Suppressor macrophage treated with lipopolysaccharide for 1 hour (primary cell): ENCODE measurements at places on chromosomes 5 and 9.

GRCh38 chr5:144882739-144883283 is 712.1 kb downstream of the KCTD16 start:
- no peak for DNase-seq

DNA sequence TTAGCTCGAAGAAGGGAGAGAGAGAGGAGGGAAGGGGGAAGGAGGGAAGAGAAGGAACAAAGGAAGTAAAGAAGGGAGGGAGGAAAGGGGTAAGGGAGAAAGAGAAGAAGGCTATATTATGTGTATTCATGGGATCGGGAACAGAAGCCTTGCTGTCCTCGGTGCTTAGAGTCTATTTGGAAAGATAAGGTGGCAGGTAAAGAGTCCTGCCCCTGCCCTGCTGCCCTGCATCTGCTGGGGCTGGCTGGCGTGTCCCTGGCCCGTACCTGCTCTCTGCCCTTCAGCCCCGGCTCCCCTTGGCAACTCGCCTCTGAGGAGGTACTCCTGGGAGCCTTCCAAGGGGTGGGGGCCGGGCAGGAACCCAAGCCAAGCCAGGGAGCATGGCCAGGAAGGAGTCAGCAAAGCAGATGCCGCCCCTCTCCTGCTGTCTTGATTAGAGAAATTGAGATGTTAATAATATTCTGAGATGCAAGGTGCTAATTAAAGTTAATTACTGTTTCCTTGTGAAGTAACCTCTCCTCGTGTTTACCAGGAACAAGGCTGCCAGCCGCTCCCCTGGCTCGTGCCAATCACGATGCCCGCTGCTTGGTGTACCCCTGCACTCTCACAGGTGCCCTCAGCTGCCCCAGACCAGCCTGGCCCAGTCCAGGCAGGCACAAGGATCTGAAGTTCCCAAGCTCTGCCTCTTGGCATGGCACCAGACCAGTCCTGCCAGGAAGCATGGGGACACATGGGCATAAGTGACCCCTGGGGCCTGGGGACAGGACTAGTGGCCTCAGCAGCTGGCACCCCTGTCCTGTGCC is 36.6 kb downstream of the PCDH1 start:
- no peak for DNase-seq

GRCh38 chr9:136673088-136673974 is 10.6 kb downstream of the EGFL7 start:
- DNase-seq: no peak

- DNase-seq: no peak
These were observed 68.5 kb downstream of the ANGPTL2 start for GRCh38 chr9:127053960-127054359.

DNA sequence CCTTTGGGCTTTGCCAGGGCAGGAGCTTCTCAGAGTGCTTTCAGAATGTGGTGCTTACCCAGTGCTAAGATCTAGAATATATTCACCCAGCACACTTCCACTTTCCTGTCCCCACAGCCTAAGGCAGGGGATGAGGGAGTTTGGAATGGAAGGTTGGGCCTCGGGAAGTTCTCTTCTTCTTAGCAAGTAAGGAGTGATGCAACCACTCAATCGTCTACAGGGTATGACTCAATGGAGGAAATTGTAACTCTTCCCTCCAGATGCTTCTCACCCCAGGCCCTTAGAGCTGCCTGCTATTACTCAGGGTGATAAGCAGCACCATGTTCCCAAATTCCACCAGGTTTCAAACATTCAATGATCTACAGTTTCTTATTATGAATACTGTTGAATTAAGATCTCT is 30.8 kb upstream of the AGGF1 start:
- peak; percentile 87 for DNase-seq

- peak; percentile 85 for DNase-seq
These were observed 10.9 kb downstream of the CXXC5 start for GRCh38 chr5:139658928-139659667.

DNA sequence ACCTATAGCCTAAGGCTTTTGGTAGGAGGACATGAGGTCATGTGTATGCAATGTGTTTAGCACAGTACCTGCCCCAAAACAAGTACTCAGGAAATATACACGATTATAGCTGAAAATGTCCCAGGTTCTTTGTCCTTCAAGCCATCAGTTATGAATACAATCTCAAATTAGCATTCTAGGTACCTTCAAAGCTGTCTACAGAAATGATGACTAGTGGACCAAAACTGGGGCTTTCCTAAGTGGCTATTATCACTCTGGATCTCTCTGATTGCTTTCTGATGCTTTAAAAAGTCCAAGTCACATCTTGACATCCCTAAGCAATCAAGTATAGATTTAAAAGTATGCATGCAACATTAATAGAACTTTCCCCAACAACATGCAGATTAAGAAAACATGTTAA is 93.0 kb upstream of the SLIT3 start:
- no peak for DNase-seq

DNA sequence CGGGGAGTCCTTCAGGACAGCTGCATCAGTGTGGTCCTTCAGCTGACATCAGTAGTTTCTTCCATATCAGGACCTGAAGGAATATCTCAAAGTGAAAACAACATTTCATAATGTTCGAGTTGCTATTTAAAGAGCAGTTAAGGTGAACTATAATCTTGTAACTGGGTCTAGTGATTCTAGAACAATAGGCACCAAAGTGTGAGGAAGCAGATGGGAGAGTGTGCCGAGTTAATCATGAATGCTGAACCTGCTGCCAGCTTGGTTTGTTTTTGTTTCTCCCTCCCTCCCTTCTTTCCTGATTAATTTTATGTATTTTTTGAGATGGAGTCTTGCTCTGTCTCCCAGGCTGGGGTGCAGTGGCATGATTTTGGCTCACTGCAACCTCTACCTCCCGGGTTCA is 3.6 kb upstream of the PTGR1 start:
- no peak for DNase-seq

- DNase-seq: peak; percentile 55
These were observed 52.1 kb downstream of the TSSK1B start for GRCh38 chr5:113382731-113383130.

DNA sequence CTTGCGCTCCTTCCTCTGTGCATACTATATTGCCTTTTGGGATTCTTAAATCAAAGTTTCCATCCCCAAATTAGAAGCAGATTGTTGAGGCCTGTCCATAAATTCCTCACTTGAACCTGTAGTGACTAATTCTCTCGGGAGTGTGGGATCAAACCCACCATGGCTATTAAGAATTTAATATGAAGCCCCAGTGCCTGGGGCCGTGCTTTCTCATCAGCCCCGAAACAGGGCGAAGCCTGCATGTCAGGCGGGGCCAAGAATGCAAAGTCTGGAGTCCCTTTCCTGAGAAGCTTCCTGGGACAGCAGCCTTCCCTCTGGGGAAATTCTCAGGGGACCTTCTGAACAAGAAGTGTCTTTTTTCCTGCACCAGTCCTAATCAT is 29.3 kb upstream of the FAT2 start:
- DNase-seq: no peak

DNA sequence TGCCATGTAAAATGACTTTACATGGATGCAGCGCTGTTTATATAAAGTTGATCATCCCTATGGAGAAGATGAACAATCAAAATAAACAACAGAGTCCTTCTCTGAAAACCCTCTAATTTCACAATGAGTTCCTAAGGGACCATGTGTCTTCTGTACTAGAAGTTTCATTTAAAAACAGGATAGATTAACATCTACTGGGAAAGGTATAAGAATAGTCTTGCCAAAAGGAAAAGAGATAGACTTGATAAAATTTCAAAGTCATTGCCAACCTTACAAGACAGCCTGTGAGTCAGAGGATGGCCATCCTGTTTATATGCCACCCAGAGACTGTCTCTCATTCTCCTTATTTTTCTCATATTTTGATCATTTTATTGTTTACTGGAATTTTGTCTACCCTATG is 367.1 kb upstream of the PDE4D start:
- DNase-seq: no peak

GRCh38 chr5:34616651-34617050 is 39.5 kb upstream of the RAI14 start:
- DNase-seq: no peak

DNA sequence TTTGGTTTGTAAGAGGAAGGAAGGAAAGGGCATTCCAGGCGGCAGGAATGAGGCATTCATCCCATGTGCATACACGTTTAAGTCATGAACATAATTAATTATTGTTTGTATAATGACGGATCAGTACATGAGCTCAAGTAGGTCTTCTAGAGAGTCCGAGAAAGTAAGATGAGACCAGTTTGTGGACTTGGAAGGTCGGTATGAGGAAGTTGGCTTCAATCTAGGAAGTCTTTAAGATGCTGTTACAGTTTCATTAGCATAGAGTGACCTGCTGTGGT is 2.1 kb downstream of the GTF3C4 start:
- no peak for DNase-seq

- no peak for DNase-seq
These were observed 58.0 kb downstream of the RNF38 start for GRCh38 chr9:36341936-36342577.

- DNase-seq: peak; percentile 49
These were observed 14.7 kb upstream of the OMD start for GRCh38 chr9:92438900-92439526.

- peak; percentile 63 for DNase-seq
These were observed 776 bp downstream of the APBA1 start for GRCh38 chr9:69671311-69671878.

- DNase-seq: no peak
These were observed 46.4 kb upstream of the EDIL3 start for GRCh38 chr5:84430863-84431663.

DNA sequence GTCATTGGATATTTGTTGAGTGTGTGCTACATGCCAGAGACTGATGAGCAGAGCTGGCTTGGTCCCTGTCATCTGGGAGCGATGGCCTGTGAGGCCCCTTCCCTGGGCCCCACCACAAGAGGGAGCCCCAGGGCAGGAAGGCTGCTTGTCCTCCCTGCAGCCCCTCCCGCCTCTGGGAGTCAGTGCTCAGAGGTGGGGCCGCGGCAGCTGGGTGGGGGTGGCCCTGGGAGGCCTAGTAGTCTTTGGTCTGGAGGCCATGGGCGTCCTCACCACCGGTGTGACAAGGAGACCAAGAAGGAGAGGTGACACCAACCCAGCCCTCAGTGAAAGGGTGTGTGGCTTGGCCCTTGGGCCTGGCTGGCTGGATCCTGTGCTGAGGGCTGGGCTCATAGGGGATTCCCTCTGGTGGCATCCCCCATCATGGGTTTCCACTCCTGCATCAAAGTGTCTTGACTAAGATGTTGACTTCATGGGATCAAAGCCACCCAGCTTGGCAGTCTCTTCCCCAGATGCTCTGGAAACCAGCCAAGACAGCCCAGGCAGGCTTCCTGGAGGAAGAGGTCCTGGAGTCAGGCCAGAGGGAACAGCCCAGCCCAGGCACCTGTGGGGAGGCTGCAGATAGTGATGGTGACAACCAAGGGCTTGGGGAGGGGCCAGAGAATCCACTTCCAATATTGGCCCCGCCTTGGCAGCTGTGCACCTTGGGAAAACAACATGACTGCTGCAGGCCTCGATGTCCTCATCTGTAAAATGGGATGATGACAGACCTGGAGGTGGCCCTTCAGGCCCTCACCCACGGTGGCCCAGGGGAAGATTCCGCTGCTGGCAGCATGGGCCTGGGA is 166.7 kb downstream of the GAPVD1 start:
- DNase-seq: peak; percentile 51

- DNase-seq: no peak
These were observed 14.4 kb upstream of the GADD45G start for GRCh38 chr9:89590415-89590814.

DNA sequence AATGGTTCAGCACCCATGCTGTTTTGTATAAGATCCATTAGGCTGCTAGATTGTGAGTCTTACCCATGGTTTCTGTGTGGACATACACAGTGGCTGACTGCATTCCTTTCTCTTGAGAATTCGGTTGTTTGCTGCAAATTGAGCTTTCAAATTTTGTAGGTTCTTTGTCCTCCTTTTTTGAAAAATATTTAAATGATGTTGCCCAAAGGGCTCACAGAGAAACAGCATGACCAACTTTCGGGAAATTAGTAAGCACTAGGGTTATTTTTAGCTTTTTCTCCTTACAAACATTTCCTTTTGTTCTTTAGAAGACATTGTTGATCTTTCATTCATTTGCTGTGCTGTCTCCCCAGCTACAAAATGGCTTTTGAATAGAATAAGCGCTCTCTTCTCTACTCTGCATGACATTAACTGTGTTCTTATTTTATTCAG is 79.4 kb downstream of the NLN start:
- peak; percentile 36 for DNase-seq

DNA sequence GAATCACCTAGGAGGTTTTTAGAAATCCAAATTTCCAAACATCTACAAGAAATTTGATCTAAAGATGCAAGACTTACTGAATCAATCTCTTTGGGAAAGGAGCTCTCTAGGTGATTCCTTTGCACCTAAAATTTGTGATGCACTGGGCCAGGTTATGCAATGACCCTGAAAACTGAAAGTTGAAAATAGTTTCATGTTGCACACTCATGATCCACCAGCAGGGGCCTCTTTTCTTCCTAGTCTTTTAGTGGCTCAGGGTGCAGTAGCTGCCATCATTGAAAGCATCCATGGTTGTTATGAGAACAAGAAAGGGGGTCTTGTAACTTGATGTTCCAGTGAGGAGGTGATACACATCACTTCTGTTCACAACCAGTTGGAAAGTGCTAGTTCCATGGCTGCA is 486.8 kb downstream of the PSAT1 start:
- no peak for DNase-seq

- DNase-seq: peak; percentile 73
These were observed 4.3 kb downstream of the LCP2 start for GRCh38 chr5:170293273-170293672.

DNA sequence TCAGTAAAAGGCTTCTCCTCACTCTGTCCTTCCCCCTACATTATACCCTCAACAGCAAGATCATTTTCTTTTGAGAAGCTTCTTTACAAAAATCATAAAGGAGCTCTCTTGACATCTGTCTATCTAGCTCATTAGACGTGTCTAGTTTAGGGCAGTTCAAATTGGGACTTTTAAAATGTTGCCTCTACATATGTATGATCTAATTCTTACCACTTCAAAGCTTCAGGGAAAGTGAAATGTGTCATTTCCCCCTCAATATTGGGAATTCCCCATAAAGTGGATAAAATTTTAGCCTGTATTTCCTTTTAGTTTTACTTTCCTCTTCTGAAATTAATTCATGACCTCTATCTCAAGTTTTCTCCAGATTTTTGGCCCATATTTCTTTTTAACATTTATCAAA is 323.7 kb downstream of the ARRDC3 start:
- peak; percentile 96 for DNase-seq

DNA sequence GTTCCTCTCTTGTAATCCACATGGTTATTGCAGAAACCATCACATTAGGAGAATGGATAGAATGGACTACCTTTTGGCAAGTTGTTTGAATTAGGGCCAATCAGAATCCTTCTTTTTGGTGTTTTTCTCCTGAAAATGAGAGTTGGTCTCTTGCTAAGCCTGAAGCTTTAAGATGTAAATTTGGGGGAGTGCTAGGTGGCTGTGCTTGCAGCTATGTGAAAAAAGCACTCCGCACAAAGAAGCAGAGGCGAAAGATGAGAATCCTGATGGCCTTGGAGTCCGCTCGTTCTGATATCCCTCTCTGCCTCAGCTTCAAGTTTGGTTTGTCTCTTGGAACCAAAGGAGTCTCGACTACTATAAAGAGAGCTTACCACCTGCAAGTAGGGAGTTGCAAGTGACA is 63.6 kb downstream of the INIP start:
- no peak for DNase-seq
